Liver (tissue), 10 donors: ENCODE measurements at places on chromosomes 1 and 21.

DNA sequence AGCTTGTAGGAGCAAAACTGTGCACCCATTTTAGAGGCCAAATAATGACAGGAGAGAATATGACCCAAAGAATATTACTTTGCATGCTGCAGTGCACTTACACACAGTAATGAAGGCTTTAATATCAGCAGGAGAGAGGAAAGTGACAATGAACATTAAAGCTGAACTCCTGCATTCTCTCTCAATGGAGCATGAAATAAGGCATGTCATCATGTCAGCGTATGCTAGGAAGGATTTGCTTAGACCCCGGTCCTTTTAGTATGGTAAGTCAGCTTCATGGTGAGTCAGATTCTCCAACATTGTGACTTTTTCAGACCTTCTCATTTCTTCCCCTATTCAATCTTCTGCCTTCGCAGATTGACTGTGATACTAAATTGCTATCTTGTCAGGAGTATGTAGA lies 210.7 kb upstream of the TMPRSS15 start:
- no peak for DNase-seq
- no peaks in the 10 kb centered on the region for H3K36me3 ChIP-seq
- no peaks in the 10 kb centered on the region for H3K27me3 ChIP-seq
- H3K4me3 ChIP-seq = no peak overlapping the region

GRCh38 chr1:31398246-31398645 lies 14.8 kb upstream of the SERINC2 start:
- peaks cover 4% of the 10 kb centered on the region for H3K4me1 ChIP-seq
- H3K36me3 ChIP-seq = no peaks in the 10 kb centered on the region
- no peak overlapping the region for H3K4me3 ChIP-seq
- DNase-seq = no peak

GRCh38 chr1:84363622-84364021 lies 34.7 kb upstream of the DNASE2B start:
- no peaks in the 10 kb centered on the region for H3K36me3 ChIP-seq
- no peaks in the 10 kb centered on the region for H3K27me3 ChIP-seq
- no peak for DNase-seq
- H3K4me3 ChIP-seq = no peak overlapping the region
- H3K4me1 ChIP-seq = no peaks in the 10 kb centered on the region
- no peak overlapping the region for H3K27ac ChIP-seq

- DNase-seq = no peak
- H3K4me1 ChIP-seq = no peaks in the 10 kb centered on the region
- H3K36me3 ChIP-seq = peaks cover 48% of the 10 kb centered on the region
- H3K27me3 ChIP-seq = no peaks in the 10 kb centered on the region
Measured at GRCh38 chr1:55143684-55144083, 71.5 kb downstream of the USP24 start.

- H3K4me3 ChIP-seq = no peak overlapping the region
- H3K27ac ChIP-seq = no peak overlapping the region
- no peak for DNase-seq
- no peaks in the 10 kb centered on the region for H3K36me3 ChIP-seq
Measured at GRCh38 chr1:225460737-225461532, 33.1 kb upstream of the LBR start.

DNA sequence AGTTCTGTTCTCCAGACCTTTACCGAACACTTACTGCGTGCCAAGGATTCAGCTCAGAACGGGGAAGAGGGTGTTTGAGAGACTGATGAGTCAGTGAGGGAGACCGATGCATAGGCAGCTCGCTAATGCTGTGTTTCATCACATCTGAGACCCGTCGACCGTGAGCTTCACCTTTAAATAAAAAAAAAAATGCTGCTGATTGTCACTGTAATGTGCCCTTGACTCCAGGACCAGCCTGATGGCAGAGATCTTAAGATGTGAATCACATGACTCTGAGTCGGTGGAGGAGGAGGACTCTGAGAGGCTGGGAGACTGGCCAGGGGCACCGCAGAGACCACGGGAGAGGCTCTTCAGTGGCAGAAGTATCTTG lies 28.8 kb downstream of the SPSB1 start:
- H3K4me1 ChIP-seq = no peaks in the 10 kb centered on the region
- no peak for DNase-seq
- H3K27me3 ChIP-seq = no peaks in the 10 kb centered on the region
- no peak overlapping the region for H3K4me3 ChIP-seq
- H3K36me3 ChIP-seq = no peaks in the 10 kb centered on the region

DNA sequence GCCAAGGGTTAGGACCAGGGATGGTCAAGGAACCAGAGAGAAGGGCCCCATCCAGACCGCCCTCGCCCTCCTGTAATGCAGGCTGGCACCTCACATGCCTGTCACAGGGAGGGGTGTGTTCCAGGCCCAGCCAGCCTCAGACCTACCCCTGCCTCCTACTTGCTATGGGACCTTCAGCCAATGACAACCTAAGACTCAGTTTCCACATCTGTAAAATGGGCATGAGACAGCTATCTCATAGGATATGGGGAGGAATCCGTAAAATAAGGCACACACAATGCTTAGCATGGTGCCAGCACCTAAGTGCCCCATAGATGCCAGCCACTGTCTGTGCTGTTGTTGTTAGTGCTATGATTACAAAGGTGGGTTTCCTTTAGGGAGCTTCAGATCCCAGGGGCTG lies 7.9 kb downstream of the KIF17 start:
- no peak for DNase-seq
- no peaks in the 10 kb centered on the region for H3K27me3 ChIP-seq
- H3K4me1 ChIP-seq = no peaks in the 10 kb centered on the region
- no peaks in the 10 kb centered on the region for H3K36me3 ChIP-seq
- H3K27ac ChIP-seq = no peak overlapping the region

GRCh38 chr21:32257962-32258785 lies 20.7 kb downstream of the MIS18A start:
- H3K4me1 ChIP-seq = no peaks in the 10 kb centered on the region
- DNase-seq = peak; percentile 75
- no peaks in the 10 kb centered on the region for H3K27me3 ChIP-seq

GRCh38 chr1:82279241-82279640 lies 478.5 kb downstream of the ADGRL2 start:
- H3K4me1 ChIP-seq = no peaks in the 10 kb centered on the region
- no peak overlapping the region for H3K27ac ChIP-seq
- H3K27me3 ChIP-seq = no peaks in the 10 kb centered on the region

DNA sequence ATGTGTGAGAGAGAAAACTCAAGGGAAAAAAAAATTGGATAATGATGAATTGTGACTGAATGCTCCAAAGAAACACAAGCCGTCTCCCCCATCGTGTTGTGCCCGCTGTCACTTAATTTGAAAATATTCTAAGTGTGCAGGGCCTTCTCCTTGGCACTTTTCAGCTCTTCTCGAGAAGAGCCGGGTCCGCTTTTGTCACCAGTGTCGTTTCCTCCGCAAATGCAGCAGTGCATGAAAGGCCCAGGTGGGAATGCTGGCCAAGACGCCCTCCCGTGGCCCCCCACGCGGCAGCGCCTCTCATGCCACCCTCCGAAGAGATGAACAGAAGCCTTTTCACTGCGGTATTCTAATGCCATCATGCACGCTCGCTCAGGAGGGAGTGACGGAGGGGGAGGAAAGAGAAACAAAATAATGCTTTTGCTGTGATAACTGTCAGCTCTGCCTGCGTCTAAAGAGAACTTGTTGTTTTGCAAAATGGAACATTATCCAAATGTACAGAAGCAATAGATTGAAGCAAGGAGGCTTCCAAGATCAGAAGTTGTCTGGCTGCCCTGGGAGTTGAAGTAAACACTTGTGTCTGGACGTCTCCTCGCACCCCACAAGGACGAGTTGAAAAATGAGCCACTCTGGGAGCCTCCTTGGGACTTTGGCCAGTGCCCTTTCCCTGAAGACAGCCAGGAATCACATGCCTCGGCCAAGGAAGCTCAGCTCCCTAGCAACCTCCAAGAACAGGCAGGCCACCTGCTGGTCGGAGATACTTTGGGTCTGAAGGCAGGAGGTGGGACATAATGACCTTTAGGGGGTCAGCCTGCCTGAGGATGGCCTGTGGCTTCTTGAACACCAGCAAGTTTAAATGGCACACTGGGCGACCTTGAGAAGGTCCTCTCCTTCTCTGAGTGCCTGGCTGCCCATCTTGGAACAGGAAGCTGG lies 166.1 kb upstream of the ZC3H12A start:
- H3K36me3 ChIP-seq = no peaks in the 10 kb centered on the region
- no peak for DNase-seq
- H3K27me3 ChIP-seq = no peaks in the 10 kb centered on the region
- no peaks in the 10 kb centered on the region for H3K4me1 ChIP-seq
- H3K4me3 ChIP-seq = no peak overlapping the region
